DMS79 (cell line): ENCODE measurements at places on chromosomes 5 and 9.

GRCh38 chr5:81402192-81402930 lies 8.4 kb upstream of the ACOT12 start:
- DNase-seq: no peak

GRCh38 chr9:108316066-108316465 lies 539.7 kb downstream of the ACTL7B start:
- no peak for DNase-seq

DNA sequence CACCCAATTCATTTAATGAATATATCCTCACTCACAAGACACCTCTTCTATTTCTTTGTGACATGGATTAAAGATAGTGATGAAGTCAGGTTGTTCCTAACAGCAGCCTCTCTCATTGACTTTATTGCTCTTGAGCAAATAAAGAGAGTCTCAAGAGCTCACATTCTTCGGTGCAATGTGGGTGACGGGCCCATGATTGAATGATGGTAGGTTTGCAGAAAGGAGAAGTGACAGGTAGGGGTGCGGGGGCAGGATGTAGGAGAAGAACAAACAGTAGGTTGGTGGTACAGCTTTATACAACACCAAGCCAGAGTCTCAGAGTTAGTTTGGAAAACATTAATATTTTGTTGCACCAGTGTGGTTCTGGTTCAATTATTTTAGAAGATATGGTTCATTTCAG lies 122.2 kb downstream of the SLIT3 start:
- DNase-seq: peak; percentile 14

GRCh38 chr5:170268884-170269283 lies 28.7 kb downstream of the LCP2 start:
- DNase-seq: no peak

DNA sequence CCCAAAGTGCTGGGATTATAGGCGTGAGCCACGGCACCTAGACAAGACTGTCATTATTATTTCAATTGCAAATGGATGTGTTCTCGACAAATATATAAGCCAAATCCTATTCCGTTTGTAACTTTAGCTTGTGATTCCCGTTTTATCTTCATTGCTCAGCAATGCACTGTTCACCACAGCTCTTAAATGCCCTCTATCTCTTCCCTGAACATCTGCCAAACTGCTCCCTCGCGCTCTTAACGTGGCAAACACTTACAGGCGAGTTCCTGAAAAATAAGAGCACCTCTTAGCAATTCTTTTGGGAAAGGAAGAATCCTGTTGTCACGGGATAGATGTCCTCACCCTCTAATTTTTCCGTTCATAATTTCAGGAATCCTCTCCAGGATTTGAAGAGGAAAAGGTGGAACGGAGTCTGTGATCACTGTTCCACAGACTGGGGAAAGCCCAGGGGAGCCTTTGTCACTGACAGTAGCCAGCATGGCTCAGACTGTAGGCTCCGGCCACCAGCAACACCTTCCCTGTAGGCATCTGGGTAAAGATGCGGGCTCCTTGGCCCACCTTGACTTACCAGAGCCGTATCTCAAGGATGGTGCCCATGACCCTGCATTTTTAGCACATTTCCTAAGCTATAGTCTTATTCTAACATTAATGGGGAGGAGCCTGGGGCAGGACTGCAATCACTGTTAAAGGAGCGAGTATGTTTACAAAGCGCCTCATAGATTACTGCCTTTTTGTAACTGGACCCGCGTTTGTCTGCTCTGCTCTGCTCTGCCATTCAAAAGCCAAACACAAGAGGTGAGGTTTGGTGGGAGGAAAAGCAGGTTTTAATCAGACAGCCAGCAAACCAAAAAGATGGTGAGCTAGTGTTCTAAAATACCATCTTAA lies 20.2 kb upstream of the GNPDA1 start:
- DNase-seq: no peak

DNA sequence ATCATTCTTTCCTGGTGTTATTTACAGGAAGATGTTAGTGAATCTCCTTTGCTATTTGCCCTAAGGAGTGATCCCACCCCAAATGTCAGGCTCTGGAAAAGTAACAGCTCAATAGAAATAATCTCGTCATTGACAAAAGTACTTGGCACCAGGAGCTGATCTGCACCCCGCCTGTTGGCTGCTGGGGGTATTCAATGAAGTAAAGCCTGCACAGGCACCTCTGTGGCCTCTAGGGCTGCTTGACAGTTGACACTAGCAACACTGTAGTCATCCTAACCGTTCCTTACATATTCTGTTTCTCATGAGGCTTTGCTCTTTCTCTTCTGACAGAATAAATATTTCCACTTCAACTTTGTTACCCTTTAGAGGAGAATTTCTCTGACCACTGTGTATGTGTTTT lies 103.4 kb downstream of the DOCK2 start:
- no peak for DNase-seq

DNA sequence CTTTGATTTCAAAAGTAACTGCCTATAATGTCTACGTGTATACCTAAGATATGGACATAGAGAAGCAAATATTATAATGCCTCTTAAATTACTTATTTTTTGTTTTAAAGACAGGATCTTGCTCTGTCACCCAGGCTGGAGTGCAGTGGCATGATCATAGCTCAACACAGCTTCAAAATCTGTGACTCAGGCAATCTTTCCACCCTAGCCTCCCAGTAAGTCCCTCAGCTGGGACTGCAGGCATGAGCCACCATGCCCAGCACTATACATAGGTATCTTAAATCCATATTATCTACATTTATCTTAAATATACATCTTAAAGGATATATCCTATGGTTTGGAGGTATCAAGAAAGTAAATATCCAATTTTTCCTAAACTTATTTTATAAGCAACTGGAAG lies 261.2 kb downstream of the ARL15 start:
- DNase-seq: no peak

DNA sequence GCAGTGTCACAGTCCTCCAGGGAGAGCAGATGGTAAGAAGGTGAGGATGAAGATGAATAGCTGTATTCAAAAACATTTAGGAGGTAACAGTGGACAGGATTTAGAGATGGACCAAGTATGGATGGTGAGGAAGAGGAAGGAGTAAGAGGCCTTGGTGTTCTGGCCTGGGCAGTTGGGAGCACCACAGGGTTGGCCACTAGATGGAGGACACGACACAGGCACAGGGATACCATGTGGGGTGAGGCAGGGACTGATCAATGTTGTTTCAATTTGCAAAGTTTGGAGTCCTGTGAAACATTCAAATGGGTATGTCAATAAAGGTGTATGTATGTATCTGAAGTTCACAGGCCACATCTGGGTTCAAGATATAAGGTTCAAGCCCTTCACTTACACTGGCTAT lies 141.1 kb upstream of the RASEF start:
- DNase-seq: no peak

- peak; percentile 55 for DNase-seq
These were observed at the start of gene AIF1L for GRCh38 chr9:131096269-131097125. TSS of gene AIF1L (plus strand) at chr9:131096531. CDS start at chr9:131096630, 99 bp downstream.

- no peak for DNase-seq
These were observed 10.9 kb upstream of the ARHGEF28 start for GRCh38 chr5:73615085-73615484.

DNA sequence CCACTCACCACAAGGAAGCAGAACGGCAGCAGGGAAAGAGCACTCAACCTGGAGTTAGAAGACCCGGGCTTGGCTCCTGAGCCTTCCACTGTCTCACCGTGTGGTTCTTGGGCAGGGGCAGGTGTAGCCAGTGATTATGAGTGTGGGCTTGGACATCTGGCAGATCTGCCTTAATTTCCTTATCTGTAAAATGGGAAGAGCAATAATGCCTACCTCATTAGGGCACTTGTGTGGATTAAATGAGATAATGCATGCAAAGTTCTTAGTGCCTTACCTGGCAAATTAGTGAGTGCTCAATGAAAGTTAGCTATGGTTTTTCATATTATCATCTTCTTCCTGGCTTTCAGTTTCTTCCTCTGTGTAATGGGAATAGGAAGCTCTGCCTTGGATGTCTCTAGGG lies 28.1 kb upstream of the COL15A1 start:
- no peak for DNase-seq

GRCh38 chr9:89781838-89782540 lies 177.2 kb downstream of the GADD45G start:
- no peak for DNase-seq

GRCh38 chr5:150106674-150107426 lies 20.5 kb upstream of the CSF1R start:
- no peak for DNase-seq

- no peak for DNase-seq
These were observed 163.4 kb downstream of the FER start for GRCh38 chr5:108911055-108911454.
